ENCODE measurements at places on chromosomes 4 and X.

DNA sequence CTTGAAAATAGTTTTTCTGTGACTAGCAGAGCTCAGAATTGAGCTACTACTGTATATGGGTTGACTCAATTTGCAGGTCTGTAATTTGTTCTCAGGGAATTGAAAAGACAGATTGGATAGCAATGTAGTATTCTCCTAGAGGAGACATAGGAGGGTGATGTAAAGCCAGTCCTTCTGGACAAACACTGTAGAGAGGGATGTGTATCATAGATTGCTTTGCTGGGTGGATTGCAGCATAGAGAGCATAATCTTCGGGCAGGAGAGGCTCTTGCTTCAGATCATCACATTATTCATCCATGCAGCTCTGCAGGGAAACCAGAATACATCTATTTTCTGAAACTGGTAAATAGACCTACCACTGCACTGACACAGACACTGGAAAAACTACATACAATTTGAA lies 1110.5 kb downstream of the RAPGEF2 start:
- DNase-seq = no peak

DNA sequence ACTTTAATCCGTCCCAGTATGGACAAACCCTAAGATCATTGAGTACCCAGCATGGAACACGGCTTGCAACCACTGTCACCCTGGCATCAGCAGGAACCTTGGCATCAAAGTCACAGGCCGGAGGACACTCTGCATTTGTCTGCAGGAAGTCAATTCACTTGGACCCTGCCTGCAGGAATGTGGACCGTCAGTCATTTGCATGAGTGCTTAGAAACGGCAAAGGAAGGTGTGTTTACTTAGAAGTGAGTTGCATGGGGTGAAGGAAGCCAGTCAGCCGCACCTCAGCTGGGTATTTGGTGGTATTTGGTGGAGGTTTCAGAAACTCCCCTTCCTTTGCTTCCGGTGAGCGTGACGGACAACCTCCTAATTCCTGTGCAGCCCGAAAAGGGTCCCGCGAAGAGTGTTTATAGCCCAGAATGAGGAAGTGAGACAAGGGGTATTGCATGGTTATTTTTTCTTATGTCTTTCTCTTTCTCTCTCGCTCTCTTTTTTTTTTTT lies 15.5 kb downstream of the P2RY8 start:
- no peak for DNase-seq

DNA sequence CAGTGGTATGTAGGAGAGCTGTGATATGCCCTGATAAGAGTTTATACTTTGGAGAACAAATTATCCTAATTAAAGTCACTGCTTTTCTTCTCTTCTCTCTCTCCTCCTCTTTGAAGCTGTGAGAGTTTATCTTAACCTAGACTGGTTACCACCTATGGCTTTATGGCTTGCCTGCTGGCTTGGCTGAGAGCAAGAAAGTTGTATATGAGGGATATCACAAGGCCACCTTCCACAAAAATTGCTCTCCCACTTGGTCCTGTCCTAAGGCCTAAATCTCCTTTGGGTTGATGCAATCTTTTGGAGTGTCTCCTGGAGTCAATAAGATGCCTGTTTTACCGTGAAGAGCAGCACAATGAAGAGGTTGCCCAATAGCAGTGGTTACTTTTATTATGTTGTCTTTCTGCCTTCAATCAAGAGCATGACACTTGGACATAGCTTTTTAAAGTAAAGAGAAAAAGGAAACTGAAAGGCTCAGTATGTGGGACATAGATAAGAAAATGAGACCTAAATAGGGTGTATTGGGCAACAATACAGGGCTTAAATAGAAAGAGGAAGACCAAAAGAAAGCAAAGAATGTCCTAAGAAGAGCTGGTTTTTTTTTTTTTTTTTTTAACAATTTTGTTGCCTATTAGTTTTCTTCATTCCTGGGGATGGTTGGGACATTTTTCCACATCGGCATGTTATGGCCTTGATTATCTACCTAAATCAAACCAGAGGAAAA lies 9.2 kb downstream of the GUCY1A1 start:
- no peak for DNase-seq

- DNase-seq = no peak
These were observed 46.6 kb downstream of the TSPAN7 start for GRCh38 chrX:38607976-38608375.

GRCh38 chr4:118171381-118171780 lies 137.1 kb downstream of the NDST3 start:
- DNase-seq = no peak

- DNase-seq = no peak
These were observed 19.0 kb downstream of the SMS start for GRCh38 chrX:21959362-21960051.

- DNase-seq = no peak
These were observed 99.8 kb upstream of the RAI2 start for GRCh38 chrX:17960891-17961290.

DNA sequence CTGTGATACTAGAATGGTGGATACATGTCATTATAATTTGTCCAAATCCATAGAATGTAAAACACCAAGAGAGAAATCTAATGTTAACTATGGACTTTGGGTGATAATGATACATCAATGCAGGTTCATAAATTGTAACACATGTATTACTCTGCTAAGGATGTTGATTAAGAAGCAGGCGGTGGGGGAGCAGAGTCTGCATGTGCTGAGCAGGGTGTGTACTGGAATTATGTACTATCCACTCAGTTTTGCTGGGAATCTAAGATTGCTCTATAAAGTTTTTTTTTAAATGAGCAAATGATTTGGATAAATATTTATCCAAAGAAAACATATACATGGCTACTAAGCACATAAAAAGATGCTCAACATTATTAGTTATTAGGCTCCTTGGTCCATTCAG lies 15.0 kb upstream of the MANBA start:
- DNase-seq = no peak

DNA sequence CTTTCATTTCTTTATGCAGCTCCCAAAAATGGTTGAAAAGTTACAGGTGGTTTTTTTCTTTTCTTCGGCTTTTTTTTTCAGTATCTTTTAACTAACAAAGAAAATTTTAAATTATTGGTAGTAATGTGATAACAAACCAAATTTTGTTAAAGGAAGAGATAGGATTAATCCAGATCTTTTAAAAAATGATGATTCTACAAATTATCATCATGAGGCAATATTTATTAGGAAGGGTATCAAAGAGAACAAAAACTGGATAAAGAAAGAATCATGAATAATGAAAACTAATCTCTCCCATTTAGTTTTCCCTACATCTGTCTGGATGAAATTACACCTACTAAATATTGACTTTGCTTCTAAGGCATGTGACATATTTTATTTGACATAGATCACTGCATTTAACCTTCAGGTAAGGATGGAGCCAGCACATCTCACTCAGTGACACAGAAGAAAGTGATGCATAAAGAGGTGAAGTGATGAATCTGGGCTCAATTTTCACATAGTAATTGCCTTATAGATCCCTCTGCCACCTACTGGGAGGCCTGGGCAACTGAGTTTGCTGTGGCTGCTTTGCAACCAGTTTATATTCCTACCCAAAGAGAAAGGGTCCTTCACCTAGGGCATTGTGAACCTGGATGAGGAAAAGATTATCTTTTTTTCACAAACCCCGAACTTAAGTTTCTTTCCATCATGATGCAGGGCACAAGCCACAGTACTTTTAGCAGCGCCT lies 155.6 kb downstream of the HNRNPD start:
- no peak for DNase-seq

DNA sequence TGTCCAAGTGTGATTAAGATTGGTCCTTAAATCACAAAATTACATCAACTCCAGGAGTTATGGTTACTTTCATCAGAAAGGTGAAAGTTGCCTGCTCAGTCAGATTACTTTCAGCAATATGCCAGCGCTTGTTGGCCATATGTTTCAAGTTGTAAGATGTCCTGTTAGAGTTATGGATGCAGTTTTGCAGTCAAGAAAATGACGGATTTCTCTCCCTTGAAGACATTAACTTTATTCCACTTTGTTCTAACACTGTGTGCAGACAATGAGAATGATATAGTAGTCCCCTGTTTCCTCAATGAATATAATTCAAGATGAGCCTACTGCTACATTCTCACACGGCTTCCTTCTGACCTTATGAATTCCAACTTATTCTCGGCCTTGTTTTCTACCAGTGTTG lies 295.0 kb upstream of the ADGRL3 start:
- no peak for DNase-seq

DNA sequence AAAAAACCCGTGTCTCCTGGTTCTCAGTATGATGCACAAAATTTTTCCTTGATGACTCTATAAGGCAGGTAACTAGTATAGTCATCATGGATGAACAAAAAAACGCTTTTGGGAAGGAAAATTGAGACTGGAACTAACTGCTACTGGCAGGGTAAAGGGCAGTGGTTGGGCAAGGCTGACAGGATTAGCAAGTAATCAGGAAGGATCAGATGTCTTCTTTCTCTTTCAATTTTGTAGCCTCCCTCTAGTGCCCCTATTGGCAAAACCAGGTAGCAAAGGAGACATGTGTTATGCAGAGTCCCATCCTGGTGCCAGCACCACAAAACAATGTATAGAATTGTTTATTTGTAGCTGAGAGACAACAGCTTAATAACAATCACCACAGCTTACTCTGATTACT lies 12.8 kb upstream of the SLITRK4 start:
- DNase-seq = no peak

GRCh38 chr4:177351622-177352244 lies 42.1 kb downstream of the NEIL3 start:
- DNase-seq = no peak
